ENCODE measurements at places on chromosomes 5 and 9.

- DNase-seq: no peak
Observed at GRCh38 chr5:75335486-75335885, 1.5 kb upstream of the HMGCR start.

GRCh38 chr9:115058684-115059315, 59.2 kb downstream of the TNC start:
- DNase-seq: no peak

- no peak for DNase-seq
Observed at GRCh38 chr9:134551644-134552348, 89.8 kb upstream of the COL5A1 start.

DNA sequence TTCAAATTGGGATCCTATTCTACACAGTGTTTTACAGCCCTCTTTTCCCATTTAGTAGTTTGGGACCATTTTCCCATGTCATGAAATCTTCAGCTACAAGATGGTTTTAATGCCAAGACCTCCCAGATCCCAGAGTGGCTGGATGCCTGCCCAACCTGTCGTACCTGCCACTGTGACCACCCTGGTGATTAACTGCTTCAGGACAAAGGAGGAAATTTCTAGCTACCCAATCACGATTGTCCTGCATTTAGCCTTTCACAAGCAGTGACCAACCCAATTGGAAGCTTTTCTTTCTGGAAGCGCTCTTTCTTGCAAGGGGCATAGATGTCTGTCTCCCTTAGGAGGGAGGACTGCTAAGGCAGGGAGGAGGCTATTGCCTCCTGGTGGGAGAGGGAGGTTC, 13.8 kb downstream of the IL9 start:
- no peak for DNase-seq

DNA sequence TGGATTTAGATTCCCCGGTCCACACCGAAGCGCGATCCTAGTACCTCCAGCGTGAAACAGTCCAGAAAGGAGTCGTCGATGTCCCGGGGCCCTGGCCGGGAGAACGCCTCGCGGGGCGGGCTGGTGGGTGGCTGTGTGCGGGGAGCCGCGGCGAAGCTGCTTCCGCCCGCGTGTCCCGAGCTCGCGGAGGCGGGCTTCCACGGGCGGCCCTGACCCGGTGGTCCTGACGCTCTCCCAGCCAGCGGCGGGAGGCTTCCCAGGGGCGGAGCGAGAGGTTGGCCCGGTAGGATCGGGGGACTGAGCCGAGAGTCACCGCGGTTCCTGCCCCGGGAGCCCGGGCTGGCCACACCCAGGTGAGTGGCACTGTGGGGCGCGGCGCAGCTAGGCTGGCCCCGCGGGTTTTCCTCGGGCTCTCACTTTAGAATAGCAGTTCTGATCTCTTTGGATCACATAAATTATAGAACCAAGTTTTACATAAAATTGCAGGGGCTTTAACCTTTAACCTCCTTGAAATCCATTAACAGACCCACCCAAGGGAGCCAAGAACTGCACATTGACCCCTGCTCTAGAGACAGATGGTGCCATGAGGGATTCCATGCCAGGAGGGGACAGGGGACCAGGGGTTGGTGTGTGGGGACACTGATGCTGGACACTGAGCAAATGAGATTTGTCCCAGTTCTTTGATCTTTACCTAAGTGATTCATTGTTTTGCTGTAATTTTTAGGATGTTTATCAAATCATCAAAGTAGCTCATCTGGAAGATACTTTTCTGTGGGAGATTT, 29.2 kb upstream of the IL31RA start:
- DNase-seq: no peak

DNA sequence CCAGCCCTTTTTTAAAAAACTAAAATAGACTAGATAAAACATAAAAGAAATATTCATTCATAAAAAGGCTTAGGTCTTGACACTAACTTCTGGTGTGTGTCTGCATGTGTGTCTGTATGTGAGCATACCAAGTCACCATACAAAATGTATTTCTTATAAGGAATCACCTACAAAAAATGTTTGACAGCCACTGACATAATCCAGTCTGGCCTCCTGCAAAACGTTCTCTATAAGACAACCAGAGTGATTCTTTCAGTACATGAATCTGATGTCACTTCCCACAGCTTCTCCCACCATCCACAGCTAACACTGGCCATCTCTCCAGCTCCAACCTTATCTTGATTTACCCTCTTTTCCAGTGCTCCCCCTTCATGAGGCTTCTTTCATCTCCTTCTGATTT, 192.3 kb downstream of the TLE1 start:
- DNase-seq: no peak

GRCh38 chr9:108194154-108194553, 661.6 kb downstream of the ACTL7B start:
- DNase-seq: no peak

DNA sequence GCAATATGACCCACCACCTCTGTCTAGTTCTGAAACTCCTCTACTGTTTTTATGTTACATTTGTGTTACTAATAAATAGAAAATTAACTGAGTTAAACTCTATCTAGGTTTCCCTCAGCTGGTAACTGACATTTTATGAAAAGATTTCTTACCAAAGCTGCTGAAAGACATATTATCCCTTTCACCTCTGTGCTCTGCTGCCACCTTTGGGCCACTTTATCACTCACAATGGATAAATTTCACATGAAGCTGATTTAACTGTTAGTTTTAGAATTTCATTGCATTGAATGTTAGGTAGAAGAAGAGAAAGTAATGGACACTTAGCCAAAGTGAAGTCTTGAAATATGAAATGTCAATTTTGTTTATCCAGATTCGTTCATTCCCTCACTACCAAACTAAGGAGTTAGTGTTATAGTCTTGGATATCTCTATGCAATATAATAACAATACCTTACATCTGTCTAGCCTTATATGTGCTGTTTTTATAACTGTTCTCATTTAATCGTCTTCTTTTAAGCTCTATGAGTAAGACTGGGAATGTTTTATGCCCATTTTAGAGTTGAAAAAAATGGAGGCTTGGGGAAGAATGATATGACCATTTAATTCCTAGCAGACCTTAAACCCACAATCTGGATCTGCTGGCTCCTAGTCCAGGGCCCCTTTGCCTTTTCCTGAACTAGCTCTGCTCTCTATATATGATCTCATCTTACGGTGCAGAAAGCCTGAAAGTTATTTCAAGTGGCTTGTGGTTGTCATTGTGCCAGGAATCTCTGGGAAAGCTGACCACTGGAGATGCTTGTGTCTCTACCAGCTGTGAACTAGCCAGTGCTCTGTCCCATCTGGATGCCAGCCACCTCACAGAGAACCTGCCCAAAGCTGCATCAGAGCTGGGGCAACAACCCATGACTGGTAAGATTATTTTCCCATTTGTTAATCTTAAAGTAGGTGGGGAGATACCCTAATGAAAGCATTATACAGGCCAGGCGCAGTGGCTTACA, 97.1 kb downstream of the GOLPH3 start:
- DNase-seq: peak; percentile 19

DNA sequence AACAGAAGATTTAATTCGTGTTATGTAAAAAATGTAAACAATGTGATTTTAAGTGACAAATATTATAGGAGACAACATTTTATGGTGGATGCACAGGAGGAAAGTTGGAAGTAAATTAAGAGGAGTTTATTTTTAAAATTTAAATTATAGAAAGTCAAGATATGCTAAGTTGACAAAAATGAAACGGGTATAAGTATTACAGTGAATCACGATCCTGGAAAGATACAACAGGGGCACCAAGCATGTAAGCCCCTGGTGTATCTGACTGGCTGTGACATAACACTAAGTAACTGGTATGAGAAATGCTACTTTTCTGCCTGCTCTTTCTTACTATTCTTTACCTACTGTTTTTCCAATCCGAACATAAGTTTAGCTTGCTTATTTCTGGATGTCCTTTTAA, 419.8 kb upstream of the CHD1 start:
- DNase-seq: no peak

- no peak for DNase-seq
Observed at GRCh38 chr5:41503310-41503709, 7.1 kb downstream of the PLCXD3 start.

DNA sequence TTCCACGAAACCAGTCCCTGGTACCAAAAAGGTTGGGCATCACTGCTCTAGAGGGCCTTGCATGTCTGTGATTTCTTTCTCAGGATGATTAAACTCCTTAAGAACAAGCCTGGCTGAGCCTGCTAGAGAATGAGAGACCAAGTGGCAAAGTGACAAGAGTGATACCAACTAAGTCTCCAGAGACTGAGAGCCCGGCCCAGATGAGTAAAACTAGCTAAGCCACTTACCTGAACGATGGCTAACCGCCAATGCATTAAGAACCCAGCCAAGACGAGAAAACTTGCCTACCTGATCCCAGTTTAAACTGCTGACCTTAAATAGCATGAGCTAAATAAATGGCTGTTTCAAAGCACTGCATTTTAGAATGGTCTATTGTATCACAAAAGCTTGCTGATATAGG, 5.6 kb upstream of the CCDC152 start:
- DNase-seq: no peak

- DNase-seq: peak; percentile 77
Observed at GRCh38 chr5:134026521-134027287, 21.9 kb upstream of the VDAC1 start.

- no peak for DNase-seq
Observed at GRCh38 chr9:88824711-88825110, 166.6 kb upstream of the S1PR3 start.

DNA sequence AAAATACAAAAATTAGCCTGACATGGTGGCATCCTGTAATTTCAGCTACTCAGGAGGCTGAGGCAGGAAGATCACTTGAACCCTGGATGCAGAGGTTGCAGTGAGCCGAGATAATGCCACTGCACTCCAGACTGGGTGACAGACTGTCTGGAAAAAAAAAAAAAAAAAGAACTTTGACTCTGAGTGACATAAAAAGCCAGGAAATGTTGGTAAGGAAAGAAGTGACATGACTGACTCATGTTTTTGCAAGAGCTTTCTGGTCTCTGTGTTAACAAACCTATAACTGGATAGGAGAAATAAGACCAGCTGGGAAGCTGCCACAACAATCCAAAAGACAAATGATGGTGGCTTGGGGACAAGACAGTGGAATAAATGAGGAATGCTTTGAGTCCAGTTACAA, 272.1 kb downstream of the HINT1 start:
- no peak for DNase-seq

- no peak for DNase-seq
Observed at GRCh38 chr9:12923468-12924009, 148.7 kb downstream of the LURAP1L start.

GRCh38 chr9:94112716-94113465, 28.6 kb downstream of the PTPDC1 start:
- no peak for DNase-seq
